Activated T-cell treated with anti-CD3 and anti-CD28 coated beads, Interleukin-2, amount 50 U/mL, for 1 hour (primary cell): ENCODE measurements at places on chromosomes 3 and 15.

- peak; percentile 65 for DNase-seq
These were observed 1.8 kb downstream of the DIPK2A start for GRCh38 chr3:143973259-143974021.

DNA sequence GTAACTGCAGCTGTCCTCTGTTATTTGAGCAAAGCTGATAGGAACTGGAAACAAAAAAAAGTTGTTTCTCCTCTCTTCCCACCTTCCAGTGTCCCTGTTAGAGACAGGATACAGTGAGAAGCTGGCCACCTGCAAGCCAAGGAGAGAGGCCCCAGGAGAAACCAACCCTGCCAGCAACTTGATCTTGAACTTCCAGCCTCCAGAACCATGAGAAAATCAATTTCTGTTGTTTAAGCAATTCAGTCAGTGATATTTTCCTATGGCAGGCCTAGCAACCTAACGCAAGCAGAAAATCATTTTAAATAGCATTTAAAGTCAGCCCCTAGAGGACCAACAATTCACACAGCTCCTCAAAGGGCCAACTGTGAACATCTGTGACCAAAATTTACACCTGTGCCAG lies 291.3 kb downstream of the OXSM start:
- no peak for DNase-seq

GRCh38 chr15:90620379-90621067 lies 90.8 kb downstream of the CRTC3 start:
- DNase-seq, result peak; percentile 24

DNA sequence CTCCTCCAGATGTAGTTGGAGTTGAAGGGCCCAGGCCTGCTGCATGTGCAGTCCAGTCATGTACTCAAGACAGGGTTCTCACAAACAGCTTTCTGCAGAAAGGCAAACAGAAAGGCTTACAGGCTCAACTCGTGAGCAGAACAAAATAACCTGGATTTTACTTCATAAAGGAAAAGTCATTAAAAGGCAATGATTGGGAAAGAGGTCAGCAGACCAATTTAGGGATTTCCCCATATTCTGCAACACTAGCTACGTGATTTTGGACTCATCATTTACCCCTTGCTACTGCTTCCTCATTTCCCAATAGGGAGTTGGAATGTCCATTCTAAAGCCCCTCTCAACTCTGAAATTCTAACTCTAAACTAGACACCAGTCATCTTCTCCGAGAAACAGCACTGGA lies 18.1 kb downstream of the METTL6 start:
- DNase-seq, result no peak

GRCh38 chr3:171574556-171575240 lies 114.5 kb upstream of the TNIK start:
- DNase-seq, result no peak

DNA sequence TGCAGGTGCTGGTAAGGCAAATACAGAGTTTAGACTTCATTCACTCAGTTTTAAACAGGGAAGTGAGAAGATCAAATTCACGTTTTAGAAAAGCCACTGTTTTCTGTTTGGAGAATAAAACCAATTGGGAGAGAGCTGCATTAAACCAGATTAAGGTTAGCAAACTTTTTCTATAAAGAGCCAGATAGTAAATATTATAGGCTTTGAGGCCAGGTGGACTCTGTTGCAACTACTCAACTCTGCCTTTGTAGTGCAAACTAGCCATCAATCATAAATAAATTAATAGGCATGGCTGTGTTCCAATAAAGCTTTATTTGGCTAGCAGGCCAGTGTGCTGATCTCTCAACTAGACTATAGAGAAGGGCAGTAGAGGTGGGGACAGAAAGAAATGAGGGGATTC lies 33.5 kb downstream of the SUCLG2 start:
- no peak for DNase-seq

GRCh38 chr3:128624526-128625138 lies 26.0 kb downstream of the RPN1 start:
- DNase-seq, result no peak

DNA sequence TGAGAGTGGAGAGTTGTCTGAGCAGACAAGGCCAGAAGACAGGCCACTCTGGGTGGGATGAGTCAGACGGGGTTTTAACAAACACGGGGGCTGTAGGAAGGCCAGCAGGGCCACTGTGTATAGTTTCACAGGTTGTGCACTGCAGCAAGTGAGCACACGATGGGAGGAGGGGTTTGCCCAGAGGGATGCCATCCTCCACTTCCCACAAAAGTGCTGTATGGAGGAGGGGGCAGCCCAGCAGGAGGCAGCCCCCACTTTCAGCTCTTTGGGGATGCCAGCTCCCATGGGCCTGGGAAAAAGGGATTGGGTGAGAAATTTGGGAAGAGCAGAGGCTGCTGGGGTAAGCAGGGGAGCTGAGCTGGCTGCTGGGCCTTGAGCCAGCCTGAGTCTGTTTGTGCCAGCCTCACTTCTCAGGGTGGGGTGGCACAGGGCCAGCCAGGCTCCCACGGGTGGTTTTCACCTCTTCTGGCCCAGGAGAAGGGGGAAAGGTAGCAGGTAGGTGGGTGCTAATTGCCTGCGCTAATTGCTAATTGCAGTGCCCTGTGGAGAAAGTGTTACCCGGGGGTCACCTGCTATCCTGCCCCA lies 6.7 kb downstream of the ZBTB47 start:
- DNase-seq, result no peak

- DNase-seq, result no peak
These were observed 25.2 kb downstream of the WNT5A start for GRCh38 chr3:55461896-55462295.

- DNase-seq, result no peak
These were observed 573.0 kb downstream of the TUSC7 start for GRCh38 chr3:117282566-117282965.

- no peak for DNase-seq
These were observed 40.8 kb downstream of the NUP210 start for GRCh38 chr3:13379201-13379830.

DNA sequence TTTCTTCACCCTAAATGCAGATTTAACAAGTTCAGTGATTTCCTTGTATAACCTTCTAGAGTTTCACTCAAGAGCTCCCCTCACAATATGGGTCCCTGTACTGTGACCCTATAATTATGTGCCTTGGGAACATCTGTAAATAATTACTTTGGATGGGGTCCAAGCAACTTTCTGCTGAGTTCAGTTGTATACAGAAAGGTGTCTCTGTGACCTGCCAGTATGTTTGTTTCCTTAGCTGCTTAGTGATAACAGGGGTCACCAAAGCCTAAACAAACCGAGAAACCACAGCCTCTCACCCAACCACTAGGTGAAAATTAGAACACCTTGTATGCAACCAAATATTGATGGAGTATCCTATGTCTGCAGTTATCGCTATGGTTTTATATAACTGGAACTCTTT lies 29.8 kb upstream of the SLC25A36 start:
- DNase-seq, result no peak

- DNase-seq, result no peak
These were observed 190.7 kb upstream of the CD96 start for GRCh38 chr3:111351334-111351733.

DNA sequence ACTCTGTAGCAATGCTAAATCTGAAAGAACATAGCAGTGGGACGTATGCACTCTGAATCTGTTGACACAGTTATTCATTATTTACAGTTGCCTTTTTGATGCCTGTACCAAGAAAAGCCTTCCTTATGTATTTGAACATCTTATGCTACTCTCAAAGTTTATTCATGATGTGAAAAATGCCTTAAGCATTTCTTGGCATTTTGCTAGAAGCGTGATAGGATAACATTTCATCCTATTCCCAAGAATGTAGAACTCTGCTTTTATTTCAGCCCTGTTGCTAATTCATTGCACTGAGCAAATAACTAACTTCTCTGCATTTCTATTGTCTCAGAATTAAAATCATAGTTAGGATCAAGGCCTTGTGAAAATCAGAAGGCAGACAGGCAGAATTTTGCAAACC lies 105.5 kb downstream of the STRIT1 start:
- no peak for DNase-seq

DNA sequence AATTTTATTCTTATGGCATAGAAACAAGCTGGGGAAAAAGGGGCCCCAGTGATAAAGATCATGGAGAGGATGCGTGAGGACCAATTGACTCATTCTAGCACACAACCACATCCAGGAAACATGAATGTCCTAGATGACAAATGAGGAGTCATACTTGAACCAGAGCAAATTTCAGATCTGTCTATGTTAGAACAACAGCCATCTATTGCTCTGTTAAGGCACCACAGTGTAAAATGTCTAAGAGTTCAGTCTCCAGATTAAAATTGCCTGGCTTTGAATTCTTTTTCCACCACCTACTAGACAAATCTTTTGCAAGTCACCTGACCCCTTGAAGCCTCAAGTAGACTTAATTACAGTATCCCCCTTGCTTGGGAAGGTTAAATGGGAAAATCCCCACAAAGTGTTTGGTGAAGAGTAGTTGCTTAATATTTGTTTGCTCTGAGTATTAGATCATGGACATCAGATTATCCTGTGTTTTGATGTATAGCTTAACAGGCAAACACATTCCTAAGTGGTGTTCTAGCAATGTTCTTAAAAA lies 258.7 kb upstream of the TGFBR2 start:
- no peak for DNase-seq

- DNase-seq, result no peak
These were observed 4.1 kb downstream of the CCNDBP1 start for GRCh38 chr15:43189296-43189695.
